CD4-positive, alpha-beta T cell treated with Interleukin-1 beta for 1 hour (primary cell): ENCODE measurements at places on chromosomes 13 and 19.

DNA sequence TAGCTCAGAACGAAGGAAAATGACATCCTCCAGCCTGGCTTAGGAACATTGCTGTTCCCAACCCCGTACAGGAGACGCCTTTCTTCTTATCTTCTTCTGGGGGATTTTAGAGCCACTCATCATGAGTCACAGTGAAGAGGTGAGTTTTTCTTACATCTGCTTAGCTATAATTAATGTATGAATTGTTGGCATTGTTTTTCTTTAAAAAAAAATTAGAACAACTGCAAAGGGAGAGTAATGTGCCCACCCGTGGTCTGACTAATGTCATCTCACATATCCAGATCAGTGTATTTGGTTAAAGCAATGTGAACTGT lies 310.6 kb upstream of the TSHZ3 start:
- no peak for DNase-seq

DNA sequence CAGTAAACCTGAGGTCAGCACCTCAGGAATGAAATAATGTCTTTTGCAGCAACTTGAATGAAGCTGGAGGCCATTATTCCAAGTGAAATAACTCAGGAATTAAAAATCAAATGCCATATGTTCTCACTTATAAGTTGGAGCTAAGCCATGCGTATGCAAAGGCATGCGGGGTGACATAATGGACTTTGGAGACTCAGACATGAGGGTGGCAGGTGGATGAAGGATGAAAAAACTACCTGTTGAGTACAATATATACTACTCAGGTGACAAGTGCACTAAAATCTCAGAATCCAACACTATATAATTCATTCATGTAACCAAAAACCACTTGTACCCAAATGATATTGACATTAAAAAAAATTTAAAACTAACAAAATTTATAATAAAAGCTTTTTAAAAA lies 1416.9 kb downstream of the UQCRFS1 start:
- no peak for DNase-seq

GRCh38 chr19:3550947-3551791 lies 6.2 kb downstream of the MFSD12 start:
- no peak for DNase-seq

DNA sequence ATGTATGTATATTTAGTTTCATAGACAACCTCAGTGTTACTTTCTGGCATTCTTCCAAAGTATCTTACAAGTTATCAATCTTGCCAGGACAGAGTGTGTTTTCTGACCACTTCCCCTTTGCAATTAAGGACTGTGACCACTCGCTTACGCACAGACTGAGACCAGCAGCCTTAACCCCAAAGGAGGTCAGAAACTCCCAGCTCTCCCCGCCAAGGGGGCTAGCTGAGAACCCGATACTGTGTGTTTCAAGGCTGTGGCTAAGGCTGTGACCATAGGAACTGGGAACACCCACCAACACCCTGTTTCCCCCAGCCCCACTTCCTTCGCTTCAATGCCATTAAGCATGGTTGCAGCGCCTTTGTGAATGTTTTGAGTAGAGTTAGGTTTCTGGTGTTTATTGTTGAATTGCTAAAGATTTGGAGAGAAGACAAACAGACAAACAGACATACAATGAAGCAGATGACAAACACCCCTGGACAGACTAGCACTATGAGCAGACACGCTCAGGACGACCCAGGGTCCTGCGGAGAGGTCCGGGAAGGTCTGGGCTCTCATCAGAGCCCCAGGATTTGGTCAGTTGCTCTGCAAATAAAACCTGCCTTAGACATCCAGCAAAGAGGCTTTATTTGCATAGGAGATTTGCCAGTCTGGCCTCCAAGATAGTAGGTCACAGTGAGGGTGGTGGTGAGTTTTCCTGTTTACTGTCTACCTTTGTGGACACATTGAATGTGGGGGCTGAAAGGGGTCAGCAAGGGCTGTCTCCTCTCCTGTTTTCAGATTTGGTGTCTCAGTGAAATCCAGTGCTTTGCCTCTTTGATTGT lies 25.0 kb upstream of the TNFSF11 start:
- DNase-seq: peak; percentile 12

GRCh38 chr19:56333506-56333905 lies 18.9 kb upstream of the ZSCAN5A start:
- peak; percentile 38 for DNase-seq

DNA sequence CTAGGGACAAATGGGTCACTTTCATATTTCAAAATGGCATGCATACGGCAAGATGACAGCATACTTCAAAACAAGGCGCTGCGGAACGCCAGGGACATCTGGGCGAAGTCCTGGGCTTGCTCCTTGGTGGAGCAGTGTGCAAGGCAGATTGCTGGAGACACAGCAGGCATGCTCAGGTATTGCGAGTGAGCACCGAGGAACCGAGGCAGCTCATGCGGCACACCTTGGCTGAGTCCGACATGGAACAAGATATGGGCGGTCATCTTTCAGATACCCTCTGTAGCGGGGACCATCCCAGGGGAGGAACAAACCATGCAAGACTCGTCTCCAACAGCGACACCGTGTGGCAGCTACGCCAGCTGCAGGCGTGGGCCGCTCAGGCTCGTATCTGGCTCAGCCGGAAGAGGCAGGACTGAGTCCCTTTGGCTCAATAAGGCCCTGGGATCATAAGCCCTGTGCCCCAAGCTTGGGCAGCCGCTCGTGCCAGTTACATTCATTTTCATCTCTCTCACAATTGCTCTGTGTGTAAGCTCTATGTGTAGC lies 112.4 kb downstream of the NUFIP1 start:
- DNase-seq: no peak

GRCh38 chr13:45863709-45864590 lies 12.4 kb upstream of the SIAH3 start:
- DNase-seq: no peak

- no peak for DNase-seq
These were observed 6.5 kb upstream of the CDC34 start for GRCh38 chr19:525029-525428.

DNA sequence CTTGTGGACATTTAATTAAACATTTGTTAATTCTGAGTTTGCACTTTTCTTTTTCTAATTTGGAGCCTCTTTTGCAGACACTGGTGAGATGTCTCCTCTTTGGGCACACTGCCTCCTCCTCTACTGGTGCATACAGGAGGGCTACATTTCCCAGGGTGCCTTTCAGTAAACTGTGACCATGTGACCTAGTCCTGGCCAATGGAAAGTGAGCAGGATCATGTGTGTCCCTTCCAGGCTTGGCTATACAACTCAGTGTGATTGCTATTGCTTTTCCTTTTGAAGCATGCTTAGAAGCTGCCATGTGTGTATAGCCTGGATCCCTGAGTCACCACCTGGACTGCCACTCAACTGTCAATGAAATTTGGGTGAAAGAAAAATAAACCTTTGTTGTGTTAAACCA lies 4.5 kb downstream of the IZUMO2 start:
- no peak for DNase-seq

GRCh38 chr13:37667702-37668101 lies 69.1 kb upstream of the POSTN start:
- no peak for DNase-seq

DNA sequence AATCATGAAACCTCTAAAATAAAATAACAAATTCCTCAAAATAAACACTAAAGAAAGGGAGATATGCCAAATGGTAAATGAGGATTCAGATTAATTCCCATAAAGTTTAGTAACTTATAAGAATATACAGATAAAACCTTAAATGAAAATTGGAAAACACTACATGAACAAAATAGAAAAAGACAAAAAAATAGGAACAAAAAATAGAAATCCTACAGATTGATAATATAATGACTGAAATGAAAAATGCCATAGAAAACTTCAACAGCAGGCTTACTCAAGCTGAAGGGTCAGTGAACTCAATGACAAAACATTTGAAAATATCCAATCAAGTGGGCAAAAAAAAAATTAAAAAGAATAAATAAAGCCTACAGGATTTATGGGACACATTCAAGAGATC lies 1784.8 kb downstream of the PCDH9 start:
- no peak for DNase-seq

GRCh38 chr19:41000310-41000737 lies 9.2 kb downstream of the CYP2B6 start:
- DNase-seq: no peak

DNA sequence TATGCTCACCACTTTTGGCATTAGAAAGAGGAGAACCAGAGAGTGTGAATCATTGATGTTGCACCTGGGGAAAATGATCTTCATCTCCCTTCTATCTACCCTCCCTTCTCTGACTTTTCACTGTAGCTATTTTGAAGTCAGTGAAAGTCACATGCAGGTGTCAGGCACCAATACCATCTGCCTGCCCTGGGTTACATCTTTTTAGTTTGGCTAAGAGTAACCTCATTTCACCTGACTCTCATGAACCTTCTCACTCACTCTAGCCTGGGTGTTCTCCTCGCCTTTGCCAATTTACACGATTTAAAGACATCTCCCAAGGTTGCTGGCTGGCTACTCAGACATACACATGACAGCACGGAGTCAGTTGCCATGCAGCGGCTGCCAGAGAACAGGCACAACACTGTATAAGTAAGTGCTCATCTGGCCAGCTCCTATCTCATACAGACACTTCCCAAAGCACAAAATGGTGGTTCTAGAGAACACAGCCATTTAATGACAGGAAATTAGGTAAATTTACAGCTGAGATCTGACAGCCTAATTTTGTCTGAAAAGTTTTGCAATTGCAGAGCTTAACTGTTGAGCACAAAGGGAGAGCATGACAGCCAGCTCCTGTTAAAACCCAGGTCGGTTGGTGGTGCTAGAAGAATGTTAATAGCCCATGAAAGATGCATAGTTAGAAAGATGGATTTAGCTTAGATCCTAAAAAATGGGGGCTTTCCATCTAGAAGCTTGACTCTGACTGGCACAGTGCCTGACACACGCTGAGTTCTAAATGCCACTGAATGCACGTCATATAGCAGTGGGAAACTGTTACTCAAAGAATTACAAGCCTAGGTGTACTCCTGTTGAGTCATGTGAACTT lies 32.5 kb downstream of the LCP1 start:
- no peak for DNase-seq

GRCh38 chr19:392375-392970 lies 16.5 kb downstream of the C2CD4C start:
- no peak for DNase-seq

- no peak for DNase-seq
These were observed 454.5 kb downstream of the SUCLA2 start for GRCh38 chr13:47546391-47547225.

GRCh38 chr13:102847272-102848234 lies 1.7 kb downstream of the ERCC5 start:
- DNase-seq: no peak

GRCh38 chr19:38219221-38219620 lies 4.8 kb downstream of the DPF1 start:
- no peak for DNase-seq

- no peak for DNase-seq
These were observed 4.0 kb downstream of the KLF16 start for GRCh38 chr19:1859331-1859781.
